ENCODE measurements at places on chromosomes 5 and 9. TPM values are rescaled to one million over a fixed set of nuclear protein-coding genes. Genes with fewer than 3 reads are reported as not detected.
A peak's percentile ranks its signal among the peaks of the same experiment; 100 is the strongest.

Gene RPL37
- polyA plus RNA-seq, result 1,331 TPM

Gene IFT74
- polyA plus RNA-seq, result 4.3 TPM

GRCh38 chr9:137423514-137424291 is 510 bp downstream of the NOXA1 start:
- no peak for DNase-seq

- no peak for DNase-seq
Observed at GRCh38 chr5:145887976-145888574, 15.3 kb upstream of the GRXCR2 start.

DNA sequence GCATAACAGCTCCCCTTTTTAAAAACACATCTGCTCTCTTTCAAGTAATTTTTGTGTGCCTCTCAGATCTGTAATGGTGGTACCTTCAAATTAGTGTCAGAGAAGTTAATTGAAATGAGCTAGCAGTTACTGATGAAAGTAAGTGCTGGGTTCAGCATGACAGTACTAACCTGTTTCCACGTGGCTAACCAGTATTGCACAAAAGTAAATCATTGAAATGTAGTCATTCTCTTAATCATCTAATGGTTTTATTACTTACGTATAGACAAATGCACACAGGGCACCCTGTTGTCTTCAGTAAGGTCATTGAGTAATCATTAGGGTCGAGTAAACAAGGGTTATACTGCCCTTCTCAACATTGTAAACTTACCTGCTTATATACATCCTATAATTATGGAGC is 157.8 kb upstream of the PRR16 start:
- no peak for DNase-seq

Gene PCDHB15
- 0.16 TPM for polyA plus RNA-seq

Gene CNTFR
- not detected for polyA plus RNA-seq

DNA sequence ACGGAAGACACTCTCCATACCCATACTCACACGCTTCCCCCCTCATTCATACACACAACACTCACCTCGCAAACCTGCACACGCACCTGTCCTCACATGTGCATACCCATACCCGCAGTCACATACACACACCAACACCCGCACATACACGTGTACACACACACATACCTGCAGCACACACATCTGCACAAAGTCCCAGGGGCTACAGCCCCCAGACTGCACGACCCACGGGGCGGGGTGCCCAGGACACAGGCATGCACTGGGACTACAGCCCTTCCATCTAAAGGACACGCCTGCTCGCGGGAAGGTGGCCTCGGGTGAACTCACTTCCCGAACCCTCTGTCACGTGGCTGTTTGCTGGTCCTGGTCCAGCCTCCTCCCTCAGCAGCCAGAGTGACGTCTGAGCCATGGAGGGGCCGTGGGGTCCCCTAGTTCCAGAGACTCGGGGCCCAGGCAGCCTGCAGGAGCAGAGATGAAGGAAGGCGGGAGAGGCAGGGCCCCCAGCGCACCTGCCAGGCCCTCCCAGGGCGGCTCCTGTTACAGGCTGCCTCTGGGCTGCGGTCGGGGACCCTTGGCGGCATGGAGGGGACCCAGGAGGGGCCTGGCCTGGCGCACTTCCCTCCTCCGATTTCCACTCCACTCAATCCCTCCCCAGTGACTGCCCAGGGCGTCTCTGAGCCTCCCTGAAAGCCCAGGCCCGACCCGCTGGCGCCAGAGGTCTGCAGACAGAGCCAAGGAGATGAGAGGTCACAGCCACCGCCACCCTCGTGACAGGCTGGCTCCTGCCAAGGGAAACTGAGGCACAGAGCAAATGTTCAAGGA is 8.1 kb downstream of the SLC12A7 start:
- DNase-seq, result peak; percentile 37
